NCI-H2081 (cell line): ENCODE measurements at places on chromosomes 5 and 9.

GRCh38 chr9:77464661-77465060 lies 183.5 kb downstream of the GNA14 start:
- DNase-seq, result no peak

GRCh38 chr5:124492444-124493224 lies 253.8 kb downstream of the ZNF608 start:
- DNase-seq, result no peak

GRCh38 chr5:178240766-178241165 lies 8.2 kb upstream of the PHYKPL start:
- no peak for DNase-seq

GRCh38 chr9:17005056-17005823 lies 129.6 kb upstream of the CNTLN start:
- DNase-seq, result peak; percentile 91

GRCh38 chr5:97044052-97044451 lies 98.4 kb downstream of the LIX1 start:
- no peak for DNase-seq

- no peak for DNase-seq
These were observed 17.4 kb upstream of the TNFAIP8 start for GRCh38 chr5:119338326-119338946.

GRCh38 chr9:34465468-34465867 lies 6.9 kb downstream of the DNAI1 start:
- no peak for DNase-seq
